Retina (tissue), 1 donor: ENCODE measurements at places on chromosomes 5 and 9.

DNA sequence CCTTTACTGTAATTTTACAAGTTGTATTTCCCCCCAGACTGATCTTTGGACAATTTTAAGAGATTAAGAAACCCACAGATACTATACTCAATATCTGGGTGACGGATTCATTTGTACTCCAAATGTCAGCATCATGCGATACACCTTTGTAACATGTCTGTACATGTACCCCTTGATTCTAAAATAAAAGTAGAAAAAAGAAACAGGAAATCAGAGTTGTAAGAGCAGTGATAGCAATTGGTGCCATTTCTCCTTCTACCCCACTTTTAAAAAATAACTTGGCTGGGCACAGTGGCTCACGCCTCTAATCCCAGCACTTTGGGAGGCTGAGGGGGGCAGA lies 116.9 kb downstream of the FGF1 start:
- DNase-seq, result no peak

DNA sequence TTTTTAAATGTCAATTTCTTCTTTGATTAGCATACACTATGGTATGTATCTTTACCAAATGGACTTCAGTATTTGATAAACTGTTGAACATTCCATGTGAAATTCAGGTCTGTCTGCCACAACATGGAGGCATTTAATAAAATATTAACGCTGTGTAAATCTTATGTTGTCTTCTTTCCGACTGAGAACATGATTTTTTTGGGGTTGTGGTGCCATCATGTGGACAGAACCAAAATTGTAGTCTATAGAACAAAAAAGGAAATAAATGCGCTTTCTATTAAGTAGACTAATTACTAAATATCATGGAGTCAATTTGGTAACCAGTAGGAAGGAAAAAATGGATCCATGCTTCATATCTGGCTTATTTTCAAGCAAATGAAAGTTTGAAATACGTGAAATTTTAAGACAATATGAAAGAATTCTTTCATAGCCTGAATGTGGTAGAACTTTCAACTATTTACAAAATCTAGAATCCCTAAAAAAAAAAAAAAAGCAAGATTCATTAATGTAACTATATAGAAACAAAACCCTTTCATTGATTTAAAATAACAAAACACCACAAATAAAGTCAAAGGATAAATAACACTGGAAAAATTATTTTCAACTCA lies 2.8 kb upstream of the PLK2 start:
- peak; percentile 61 for DNase-seq

- no peak for DNase-seq
Measured at GRCh38 chr9:27110181-27110580, 1.2 kb downstream of the TEK start.

DNA sequence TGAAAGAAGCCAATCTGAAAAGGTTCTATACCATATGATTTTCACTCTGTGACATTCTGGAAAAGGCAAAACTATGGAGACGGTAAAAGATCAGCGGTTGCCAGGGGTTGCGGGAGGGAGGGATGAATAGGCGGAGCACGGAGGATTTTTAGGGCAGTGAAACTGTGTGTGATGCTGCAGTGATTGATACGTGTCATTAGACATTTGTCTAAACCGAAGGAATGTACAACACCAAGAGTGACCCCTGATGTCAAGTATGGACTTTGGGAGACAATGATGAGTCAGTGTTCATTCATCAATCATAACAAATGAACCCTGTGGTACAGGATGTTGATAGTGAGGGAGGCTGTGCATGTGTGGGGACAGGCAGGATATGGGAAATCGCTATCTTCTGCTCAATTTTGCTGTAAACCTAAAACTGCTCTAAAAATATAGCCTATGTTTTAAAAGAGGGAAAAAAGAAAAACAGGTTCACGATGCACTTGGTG lies 34.4 kb downstream of the ERGIC1 start:
- no peak for DNase-seq

DNA sequence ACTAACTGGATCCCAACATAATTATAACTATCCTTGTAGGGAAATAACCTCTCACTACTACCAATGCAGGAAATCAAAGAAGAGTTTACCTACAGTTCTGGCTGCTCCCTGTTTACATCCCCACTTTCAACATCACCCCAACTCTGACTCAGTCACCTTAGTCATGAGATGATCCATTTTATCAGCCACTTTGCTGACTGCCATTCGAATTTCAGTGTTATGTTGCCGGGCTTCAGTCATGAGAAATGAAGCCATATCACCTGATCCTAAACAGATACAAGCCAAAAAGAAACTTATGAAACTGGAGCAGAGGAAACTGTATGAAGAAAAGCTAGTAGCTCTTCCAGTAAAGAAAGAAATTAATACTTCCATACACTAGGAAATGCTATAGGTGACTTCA lies 33.7 kb downstream of the SLC31A2 start:
- DNase-seq, result no peak

DNA sequence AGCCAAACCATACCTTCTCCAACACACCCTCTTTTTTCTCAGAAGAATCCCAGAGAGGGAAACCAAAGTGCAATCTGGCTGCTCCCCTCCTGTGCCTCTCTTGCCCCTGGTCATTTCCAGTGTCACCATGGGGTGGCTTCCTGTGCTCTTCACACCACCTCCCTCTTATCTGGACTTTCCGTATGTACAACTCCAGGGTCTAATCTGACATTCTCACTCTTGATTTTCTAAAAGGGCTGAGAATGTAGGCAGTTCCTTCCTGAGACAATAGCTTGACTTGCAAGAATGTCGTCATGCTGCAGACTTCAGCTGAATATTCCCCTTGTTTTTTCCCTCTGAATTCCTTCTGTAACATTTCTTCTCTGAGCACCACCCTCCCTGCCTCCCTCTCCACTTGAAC lies 110.2 kb downstream of the FBXL7 start:
- DNase-seq, result no peak

GRCh38 chr9:90219548-90220118 lies 423.0 kb downstream of the DIRAS2 start:
- DNase-seq, result no peak

GRCh38 chr9:93235300-93235960 lies 51.5 kb downstream of the WNK2 start:
- DNase-seq, result no peak

DNA sequence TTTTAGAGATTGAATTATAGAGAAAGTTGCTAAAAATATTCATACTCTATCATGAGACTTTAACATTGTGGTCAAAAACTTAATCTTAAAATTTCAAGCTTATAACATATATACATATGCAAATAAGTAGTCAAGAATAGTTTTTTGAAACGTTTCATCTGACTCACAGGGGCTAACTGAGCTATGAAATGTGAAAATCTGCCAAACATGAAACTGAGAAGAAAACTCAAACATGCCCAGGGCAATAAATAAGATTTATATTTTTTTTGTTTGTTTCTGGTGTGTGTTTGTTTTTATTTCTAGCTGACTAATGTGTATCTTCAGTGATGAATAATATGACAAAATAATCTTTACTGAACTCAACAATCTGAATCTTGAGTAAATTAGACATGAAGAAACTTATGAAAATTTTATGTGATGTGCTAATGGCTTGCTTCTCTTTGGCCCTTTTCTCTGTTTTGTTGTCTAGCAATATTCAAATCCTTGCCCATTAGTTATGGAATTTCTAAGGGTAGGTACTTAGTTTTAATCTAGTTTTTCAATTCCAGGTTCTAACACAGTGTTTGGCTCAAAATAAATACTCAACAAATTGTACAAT lies 99.9 kb downstream of the FAM174A start:
- no peak for DNase-seq

GRCh38 chr5:180161420-180162303 lies 47.3 kb downstream of the RASGEF1C start:
- DNase-seq, result no peak

- no peak for DNase-seq
Measured at GRCh38 chr5:82301190-82301589, 23.0 kb upstream of the RPS23 start.

- DNase-seq, result no peak
Measured at GRCh38 chr9:130864541-130864940, 29.5 kb downstream of the ABL1 start.

- DNase-seq, result no peak
Measured at GRCh38 chr9:37377688-37378612, 44.5 kb upstream of the GRHPR start.

GRCh38 chr5:143066556-143067281 lies 296.5 kb downstream of the ARHGAP26 start:
- no peak for DNase-seq

- DNase-seq, result no peak
Measured at GRCh38 chr5:107418902-107419301, 251.8 kb downstream of the EFNA5 start.

DNA sequence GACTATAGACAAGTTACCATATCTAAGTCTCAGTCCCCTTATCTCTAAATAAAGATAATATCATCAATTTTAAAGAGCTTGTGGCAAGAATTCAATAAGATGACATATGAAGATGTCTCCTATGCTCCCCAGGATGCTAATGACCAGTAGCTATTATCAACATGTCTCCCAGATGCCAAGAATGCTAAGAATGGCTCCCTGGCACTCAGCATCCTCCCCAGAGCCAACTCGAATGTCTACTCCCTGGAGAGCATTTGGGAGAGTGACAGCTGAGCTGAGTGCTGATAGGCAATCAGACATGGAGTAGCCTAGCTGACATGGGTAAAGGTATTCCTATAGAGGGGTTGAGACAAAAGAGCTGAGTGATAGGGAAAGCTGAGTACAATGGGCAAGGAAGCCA lies 15.9 kb downstream of the P4HA2 start:
- DNase-seq, result no peak

GRCh38 chr9:91312717-91313325 lies 48.9 kb downstream of the AUH start:
- no peak for DNase-seq

DNA sequence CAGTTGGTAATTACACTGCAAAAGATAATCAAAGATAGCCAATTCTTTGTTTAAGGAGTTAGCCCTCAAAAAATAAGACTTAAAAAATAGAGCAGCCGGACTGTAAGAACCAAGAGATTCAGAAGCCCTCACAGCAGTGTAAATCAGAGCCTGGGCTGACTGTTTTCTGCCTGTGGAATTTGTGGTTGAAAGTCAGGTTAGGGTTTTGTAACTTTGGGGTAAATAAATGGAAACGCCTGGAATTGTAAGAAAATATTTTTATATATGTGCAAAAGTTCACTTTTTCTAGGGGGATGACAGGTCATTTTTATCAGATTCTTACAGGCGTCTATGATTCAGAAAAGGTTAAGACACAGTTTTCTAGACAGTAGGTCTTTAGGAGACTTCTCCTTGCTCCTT lies 35.6 kb downstream of the KLHL3 start:
- DNase-seq, result no peak

DNA sequence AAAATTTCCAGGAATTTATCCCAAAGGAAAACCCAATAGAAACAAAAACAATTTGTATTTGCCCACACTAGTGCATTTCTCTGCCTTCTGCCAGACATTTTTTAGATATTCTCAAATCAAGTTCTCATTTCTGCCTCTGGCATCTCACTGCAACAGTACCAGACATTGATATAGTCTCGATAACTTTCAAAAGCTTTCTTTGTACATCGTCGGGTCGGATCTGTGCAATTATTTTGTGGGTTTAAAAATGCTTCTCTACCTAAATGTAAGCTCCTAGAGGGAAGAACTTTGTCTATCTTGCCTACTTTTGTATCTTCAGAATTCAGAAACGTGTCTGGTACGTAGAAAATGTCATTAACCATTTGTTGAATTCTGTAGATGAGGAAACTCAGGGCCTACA lies 125.5 kb upstream of the LIFR start:
- DNase-seq, result no peak

- no peak for DNase-seq
Measured at GRCh38 chr9:136142859-136143214, 24.2 kb upstream of the TMEM250 start.

GRCh38 chr5:109319351-109319750 lies 90.4 kb downstream of the PJA2 start:
- no peak for DNase-seq

DNA sequence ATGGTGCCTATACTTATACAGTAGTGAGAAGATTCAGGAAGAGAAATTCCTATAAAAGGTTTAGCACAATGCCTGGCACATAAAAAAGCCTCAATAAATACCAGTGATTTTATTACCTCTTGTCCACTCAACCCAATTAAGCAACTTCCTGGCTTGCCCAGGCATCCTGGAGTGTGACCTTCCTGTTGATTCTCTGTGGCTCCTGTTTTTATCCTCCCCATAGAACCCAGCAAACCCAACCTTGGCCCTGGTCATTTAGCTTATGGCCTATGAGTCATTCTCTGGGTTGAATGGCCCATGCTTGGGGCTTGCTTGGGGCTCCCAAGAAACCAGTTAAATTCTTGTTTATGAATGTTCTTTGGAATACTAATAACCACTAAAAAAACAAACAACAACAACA lies 21.4 kb upstream of the SPARC start:
- no peak for DNase-seq

GRCh38 chr9:2234371-2234893 lies 219.3 kb downstream of the SMARCA2 start:
- DNase-seq, result peak; percentile 65

DNA sequence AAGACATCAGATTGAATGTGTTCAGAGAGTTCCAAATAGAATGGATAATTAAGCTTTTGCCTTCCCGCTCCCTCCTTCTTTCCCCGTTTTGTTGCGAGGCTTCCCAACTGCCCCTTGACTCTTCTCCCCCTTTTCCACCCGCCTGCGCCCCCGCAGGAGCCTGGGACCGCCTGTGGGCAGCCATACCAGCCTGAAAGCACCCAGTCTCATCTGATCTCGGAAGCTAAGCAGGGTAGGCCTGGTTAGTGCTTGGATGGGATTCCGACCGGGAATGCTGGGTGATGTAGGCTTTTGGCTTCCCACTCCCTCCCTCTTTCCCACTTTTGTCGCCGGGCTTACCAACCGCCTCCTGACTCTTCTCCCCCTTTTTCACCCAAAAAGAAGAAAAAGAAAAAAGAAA lies 6.8 kb upstream of the HSD17B4 start:
- DNase-seq, result no peak

GRCh38 chr5:57499262-57500050 lies 16.8 kb upstream of the ACTBL2 start:
- peak; percentile 66 for DNase-seq
